ENCODE measurements at places on chromosomes 13 and 19.

- DNase-seq: no peak
Observed at GRCh38 chr19:31264041-31264778, 85.0 kb downstream of the TSHZ3 start.

- no peak for DNase-seq
Observed at GRCh38 chr13:61495648-61496047, 80.0 kb upstream of the PCDH20 start.

GRCh38 chr19:45376045-45376724 is 5.8 kb upstream of the ERCC2 start:
- DNase-seq: no peak

- DNase-seq: no peak
Observed at GRCh38 chr13:92574499-92574898, 652.1 kb upstream of the GPC6 start.

DNA sequence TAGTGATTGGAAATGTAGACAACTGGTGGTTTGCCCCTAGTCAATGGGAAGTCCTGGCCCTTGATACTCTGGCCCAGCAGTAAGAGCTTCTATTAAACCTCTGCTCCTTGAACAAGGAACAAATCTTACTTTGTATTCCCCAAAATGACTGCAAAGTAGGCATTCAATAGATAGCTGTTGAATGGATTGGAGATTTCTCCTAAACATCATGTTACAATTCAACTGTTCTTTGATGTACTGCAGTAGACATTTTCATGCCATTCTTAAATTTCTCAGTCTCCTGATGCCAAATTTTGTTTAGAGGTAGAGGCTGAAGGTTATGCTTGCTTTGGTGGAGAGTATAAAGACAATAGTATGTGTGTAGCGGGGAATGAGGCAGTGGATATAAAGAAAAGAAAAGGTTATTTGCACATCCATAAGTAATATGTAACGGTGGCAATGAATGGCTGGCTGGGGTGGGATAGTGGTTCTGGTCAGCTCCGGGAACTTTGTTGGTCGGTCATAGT is 12.8 kb downstream of the MIR17HG start:
- DNase-seq: no peak

GRCh38 chr19:16370641-16371391 is 46.2 kb downstream of the KLF2 start:
- DNase-seq: no peak

DNA sequence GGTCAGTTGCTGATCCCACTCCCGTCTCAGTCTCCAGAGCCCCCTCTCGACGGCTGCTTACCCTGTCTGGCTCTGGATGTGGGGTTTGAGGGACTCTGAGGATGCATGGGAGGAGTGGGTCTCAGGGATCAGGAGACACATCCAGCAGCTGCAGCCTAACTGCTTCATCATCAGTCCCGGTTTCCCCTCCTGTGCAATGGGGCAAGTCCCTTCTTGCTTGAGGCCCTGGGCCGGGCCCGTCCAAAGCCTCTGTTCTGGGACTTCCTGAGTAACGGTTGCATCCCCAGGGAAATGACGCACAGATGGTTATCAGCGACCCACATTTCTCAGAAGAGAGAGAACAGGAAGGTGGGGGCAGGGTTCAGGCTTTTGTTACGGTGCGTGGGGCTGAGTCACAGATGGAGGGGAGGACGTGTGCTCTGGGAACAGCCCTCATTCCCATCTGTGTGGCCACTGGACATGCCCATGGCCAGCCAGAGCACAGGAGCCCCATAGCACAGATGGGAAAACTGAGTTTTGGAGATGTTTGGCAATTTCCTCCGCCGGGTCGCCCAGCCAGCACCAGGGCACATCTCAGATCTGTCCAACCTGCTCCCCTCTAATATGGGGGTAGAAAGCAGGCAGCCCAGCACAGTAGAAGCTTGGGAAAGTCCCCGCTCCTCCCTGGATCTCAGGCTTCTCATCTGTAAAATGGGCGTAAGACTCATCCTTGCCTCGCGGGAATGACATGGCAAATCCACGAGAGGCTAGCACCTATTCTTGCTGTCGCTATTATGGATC is 19.3 kb downstream of the GNA15 start:
- peak; percentile 78 for DNase-seq

- no peak for DNase-seq
Observed at GRCh38 chr19:6021878-6022569, 44.1 kb upstream of the RANBP3 start.

GRCh38 chr19:4327252-4327876 is 11.3 kb downstream of the STAP2 start:
- no peak for DNase-seq

DNA sequence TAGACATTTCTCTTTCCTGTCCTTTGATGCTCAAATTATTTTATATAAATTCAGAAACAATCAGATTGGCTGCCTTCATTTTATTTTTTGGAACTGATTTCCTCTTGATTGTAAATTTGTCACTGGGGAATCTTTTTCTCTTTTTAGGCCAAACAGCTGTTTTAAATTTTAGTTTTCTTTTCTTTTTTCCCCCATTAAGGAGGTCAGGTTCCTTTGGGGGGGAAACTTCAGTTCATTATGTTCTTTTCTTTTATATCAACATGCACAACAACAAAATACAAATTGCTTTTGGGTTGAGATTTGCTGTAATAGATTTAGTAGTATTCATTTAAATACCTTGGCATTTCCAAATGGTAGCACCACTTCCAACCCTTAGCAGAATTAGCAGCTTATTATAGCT is 264.8 kb upstream of the SPRY2 start:
- no peak for DNase-seq

- DNase-seq: no peak
Observed at GRCh38 chr19:7851623-7852500, 21.8 kb downstream of the EVI5L start.

GRCh38 chr19:46195104-46195503 is 34.4 kb upstream of the IGFL1 start:
- no peak for DNase-seq

GRCh38 chr19:55118401-55118991 is 1.1 kb upstream of the PPP1R12C start:
- no peak for DNase-seq

DNA sequence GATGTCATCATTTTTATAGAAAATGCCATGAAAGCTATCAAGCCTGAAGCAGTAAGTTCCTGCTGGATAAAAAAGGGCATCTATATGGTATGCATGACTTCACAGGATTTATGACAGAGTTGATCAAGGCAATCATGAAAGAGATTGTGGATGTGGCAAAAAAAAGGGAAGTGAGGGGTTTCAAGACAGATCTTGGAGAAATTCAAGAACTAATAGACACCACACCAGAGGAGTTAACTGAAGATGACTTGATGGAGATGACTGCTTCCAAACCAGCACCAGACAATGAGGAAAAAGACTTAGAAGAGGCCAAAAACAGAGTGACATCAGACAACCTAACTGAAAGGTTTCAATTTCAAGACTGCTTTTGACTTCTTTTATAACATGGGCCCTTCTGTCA is 691.1 kb upstream of the SLC10A2 start:
- DNase-seq: no peak

DNA sequence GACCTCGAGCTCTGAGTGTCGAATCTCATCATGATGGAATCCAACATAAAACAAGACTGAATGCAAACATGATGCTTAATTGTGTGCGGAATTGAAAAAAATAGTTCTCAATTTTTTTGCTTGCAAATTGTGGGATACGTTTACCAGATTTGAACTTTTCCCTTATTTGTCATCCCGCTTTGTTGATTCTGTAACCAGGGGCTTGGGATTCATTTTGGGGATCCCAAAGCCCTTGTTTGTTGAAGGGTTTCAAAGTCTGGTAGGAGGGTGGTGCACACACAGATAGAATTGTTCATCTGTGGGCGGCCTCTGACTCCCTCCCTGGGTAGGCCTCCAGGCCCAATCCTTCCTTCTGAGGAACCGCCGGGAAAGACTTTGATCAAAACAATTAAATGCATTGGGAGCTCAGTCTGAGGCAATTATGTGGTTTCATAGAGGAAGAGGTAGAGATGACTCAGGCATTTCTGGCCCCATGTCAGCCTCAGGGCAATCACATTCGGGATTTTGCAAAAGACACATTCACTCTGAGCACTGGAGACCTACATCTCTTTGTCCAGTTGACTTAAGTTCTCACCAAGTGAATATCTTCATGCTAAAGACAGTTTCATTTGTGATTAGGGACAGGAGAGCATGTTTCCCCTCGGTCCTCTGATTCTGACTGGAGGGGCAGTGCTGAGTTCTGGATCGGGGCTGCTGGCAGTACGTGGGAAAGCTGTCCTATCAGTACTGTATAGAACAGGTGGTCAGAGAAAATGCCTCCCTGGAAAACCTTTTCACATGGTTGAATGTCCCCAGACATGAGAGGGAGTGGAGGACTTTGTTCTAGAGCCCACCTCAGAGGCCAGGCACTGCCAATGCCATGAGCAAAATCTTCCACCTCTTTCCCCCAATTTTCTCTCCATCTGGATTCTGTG is 27.8 kb upstream of the IGFL4 start:
- no peak for DNase-seq

GRCh38 chr13:112159575-112160547 is 92.9 kb downstream of the SOX1 start:
- DNase-seq: no peak

All from NCI-H1436 treated with DMSO at 0.1 percent for 48 hours (cell line).